Left ventricle myocardium inferior (tissue), 1 donor: ENCODE measurements at places on chromosomes 5 and 9.

GRCh38 chr5:172931001-172931536 lies 28.2 kb upstream of the RPL26L1 start:
- no peak for DNase-seq

GRCh38 chr5:43967165-43967564 lies 364.2 kb downstream of the NNT start:
- DNase-seq = no peak

GRCh38 chr5:14501353-14502293 lies 80.0 kb upstream of the OTULINL start:
- DNase-seq = no peak

DNA sequence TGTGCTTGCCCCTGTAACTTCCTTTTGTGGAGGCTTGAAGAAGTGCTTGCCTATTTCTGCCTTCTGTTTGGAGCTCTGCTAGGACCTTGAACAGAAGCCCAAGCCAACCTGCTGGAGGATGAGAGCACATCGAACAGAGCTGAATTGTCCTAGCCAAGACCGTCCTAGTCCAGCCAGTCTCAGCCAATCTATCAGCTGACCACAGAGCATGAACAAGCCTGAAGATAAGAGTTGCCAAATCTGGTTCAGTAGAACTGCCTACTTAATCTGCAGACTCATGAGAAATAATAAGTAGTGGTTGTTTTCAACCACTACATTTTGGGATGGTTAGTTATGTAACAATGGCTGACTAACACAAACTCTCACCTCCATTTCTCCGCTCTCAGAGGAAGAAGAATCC lies 4.4 kb upstream of the SNX2 start:
- no peak for DNase-seq

- no peak for DNase-seq
Measured at GRCh38 chr9:110752766-110753165, 84.2 kb downstream of the MUSK start.

- DNase-seq = no peak
Measured at GRCh38 chr5:170144286-170145023, 38.8 kb downstream of the FOXI1 start.

DNA sequence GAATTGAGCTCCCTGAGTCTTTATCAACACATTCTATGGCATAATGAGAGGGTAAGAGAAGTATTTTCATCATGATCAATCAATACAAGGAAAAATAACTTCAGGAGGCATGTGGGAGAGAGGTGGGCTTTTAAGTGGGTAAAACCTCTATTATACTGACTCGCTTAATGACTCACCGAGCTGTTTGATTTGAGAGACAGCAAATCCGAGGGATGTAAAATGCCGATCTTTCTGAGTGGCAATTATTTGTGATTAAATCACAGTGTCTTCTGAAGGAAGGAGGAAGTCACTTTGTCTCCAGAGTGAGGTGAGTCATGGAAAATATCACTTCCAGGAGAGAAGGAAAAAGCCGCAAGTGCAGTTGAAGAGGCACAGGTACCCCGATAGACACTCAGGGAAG lies 320.4 kb downstream of the DRD1 start:
- DNase-seq = no peak

GRCh38 chr9:76655121-76655541 lies 109.1 kb upstream of the PCA3 start:
- no peak for DNase-seq

- no peak for DNase-seq
Measured at GRCh38 chr9:135384226-135384625, 95.4 kb upstream of the PPP1R26 start.

GRCh38 chr5:50968356-50969149 lies 302.1 kb downstream of the PARP8 start:
- no peak for DNase-seq
